ENCODE measurements at places on chromosomes 7 and 10. TPM values are rescaled to one million over a fixed set of nuclear protein-coding genes. Genes with fewer than 3 reads are reported as not detected.

The XRCC2 gene
- total RNA-seq = 17.3 TPM

The ZWINT gene
- 56.3 TPM for total RNA-seq

The GPR15LG gene
- total RNA-seq = not detected

The ANKRD30A gene
- total RNA-seq = not detected

The IFIT1B gene
- total RNA-seq = not detected

The NCF1 gene
- not detected for total RNA-seq

The OR9A2 gene
- not detected for total RNA-seq

The STOX1 gene
- total RNA-seq = 0.14 TPM

The CRYGN gene
- not detected for total RNA-seq

The ST8SIA6 gene
- 0.29 TPM for total RNA-seq

The IFT22 gene
- 21.5 TPM for total RNA-seq

Data from thoracic aorta endothelial cell (primary cell).